ENCODE measurements at places on chromosomes 2 and 18. TPM values are rescaled to one million over a fixed set of nuclear protein-coding genes. Genes with fewer than 3 reads are reported as not detected.

The SERPINB11 gene
- 13.5 TPM for total RNA-seq

The PRKAG3 gene
- total RNA-seq, result not detected

The MPPE1 gene
- total RNA-seq, result 13.9 TPM

- no peak for DNase-seq
- peaks cover 8% of the 10 kb centered on the region for H3K4me1 ChIP-seq
- peak overlapping the region; percentile 6 for H3K27ac ChIP-seq
These were observed 4.4 kb upstream of the KLHL29 start for GRCh38 chr2:23380562-23381065.

Measured in esophagus squamous epithelium (tissue), 5 donors.